ENCODE measurements at places on chromosomes 4 and X. TPM values are rescaled to one million over a fixed set of nuclear protein-coding genes. Genes with fewer than 3 reads are reported as not detected.

The GRK4 gene
- total RNA-seq = 6.5 TPM

The AREG gene
- total RNA-seq = 31.2 TPM

- no peak for DNase-seq
Measured at GRCh38 chr4:40334591-40335524, at the start of gene CHRNA9. CHRNA9 (plus strand) TSS chr4:40335333; CDS start chr4:40335468, 135 bp downstream.

DNA sequence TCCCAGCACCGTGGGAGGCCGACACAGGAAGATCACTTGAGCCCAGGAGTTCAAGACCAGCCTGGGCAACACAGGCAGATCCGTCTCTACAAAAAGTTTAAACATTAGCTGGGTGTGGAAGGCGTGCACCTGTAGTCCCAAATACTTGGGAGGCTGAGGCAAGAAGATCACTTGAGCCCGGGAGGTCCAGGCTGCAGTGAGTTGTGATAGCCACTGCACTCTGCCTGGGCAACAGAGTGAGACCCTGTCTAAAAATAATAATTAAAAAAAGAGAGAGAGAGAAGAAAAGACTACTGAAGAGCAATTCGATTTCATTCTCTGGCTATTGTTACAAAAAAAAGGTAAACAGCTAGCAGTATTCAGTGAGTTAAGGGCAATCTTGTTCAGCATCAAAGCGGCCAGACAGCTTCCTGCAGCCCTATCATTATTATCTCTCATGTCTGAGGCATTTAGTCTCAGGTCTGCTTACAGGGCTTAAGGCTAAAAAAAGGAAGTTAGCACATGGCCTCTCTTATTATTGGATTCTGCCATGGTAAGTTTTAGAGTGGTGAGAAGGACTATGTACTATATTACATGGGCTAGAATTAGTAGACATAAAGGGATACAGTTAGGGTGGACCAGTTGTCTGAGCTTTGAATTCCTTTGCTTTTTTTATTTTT, 37.9 kb downstream of the ARHGEF6 start:
- DNase-seq = no peak

DNA sequence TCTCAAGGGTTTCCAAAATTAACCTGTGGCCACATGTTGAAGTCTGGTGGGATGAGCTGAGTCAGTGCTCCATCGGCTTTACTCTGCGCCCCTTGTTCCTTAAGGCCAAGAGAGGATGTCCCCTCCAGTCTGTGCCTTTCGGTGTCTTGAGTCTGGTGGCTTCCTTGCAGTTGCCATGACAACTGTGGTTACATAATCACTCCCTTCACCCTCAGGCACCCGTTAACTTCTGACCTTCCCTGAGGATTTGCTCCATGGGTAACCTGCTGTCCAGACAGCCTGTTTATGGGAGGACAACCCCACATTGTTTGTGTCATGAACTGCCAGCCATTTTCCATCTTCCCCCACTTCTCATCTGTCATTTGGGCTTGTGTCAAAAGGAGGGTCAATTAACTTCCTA, 401.1 kb upstream of the LCORL start:
- DNase-seq = no peak

DNA sequence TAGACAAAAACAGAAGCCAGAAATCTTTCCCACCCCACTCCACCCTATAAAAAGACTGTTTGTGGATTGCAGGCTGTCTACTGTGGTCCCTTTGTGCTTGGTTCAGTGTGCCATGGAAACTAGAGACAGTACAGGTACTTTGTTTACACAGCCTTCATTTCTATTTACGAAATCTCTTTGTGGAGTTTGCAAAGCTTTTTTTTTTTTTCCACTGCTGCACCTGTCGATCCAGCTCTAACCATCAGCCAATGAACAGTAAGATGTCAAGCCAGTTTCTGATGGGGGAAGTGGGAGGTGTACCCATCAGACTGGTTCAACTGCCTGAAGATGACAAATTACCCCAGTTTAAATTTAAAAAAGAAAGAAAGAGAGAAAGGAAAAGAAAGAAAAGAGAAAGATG, 20.2 kb upstream of the LRBA start:
- DNase-seq = no peak

GRCh38 chr4:16617011-16617410, 281.4 kb downstream of the LDB2 start:
- no peak for DNase-seq
